IPS DF 19.7 (cell line): ENCODE measurements at places on chromosomes 2 and 18.

GRCh38 chr2:241853651-241854341 is 4.9 kb downstream of the PDCD1 start:
- DNase-seq = no peak

DNA sequence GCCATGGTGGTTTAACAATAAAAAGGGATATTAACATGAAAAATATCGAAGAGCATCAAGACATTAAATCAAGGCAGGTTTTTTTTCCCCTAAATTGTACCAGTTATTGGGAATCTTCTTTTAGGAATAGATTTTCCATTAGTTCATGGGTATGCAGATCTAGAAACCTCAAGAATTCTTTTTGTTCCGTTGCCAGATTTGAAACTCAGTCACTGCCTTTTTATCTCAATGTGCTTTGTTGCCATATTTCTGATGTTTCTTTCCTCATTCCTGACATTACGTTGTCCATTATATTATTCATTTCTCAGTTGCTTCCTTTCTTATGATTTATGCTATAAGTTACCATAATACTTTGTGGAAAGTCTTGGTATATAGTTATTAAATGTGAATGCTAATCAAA is 162.2 kb downstream of the CD226 start:
- DNase-seq = no peak

DNA sequence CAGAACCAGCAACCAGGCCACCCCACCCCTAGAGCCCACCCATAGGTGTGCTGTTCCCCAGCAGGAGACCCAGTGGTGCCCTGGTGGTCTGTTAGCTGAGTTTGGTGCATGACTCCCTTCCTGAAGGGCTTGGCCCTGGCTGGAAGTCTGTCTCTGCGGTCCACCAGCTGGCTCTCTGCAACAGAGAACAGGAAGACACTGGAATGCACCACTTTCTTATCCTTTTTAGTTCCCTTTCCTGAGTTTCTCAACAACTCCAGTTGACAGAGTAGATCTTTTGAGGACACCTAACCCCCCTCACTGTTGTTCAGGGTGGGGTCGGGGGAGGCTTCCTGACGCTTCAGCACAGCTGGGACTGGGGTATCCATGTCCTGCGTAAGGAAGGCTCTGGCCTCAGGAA is 11.9 kb upstream of the RPL37A start:
- DNase-seq = no peak

GRCh38 chr2:68839260-68839833 is 31.9 kb downstream of the BMP10 start:
- DNase-seq = no peak

GRCh38 chr2:10829299-10829698 is 16.7 kb upstream of the PDIA6 start:
- no peak for DNase-seq

DNA sequence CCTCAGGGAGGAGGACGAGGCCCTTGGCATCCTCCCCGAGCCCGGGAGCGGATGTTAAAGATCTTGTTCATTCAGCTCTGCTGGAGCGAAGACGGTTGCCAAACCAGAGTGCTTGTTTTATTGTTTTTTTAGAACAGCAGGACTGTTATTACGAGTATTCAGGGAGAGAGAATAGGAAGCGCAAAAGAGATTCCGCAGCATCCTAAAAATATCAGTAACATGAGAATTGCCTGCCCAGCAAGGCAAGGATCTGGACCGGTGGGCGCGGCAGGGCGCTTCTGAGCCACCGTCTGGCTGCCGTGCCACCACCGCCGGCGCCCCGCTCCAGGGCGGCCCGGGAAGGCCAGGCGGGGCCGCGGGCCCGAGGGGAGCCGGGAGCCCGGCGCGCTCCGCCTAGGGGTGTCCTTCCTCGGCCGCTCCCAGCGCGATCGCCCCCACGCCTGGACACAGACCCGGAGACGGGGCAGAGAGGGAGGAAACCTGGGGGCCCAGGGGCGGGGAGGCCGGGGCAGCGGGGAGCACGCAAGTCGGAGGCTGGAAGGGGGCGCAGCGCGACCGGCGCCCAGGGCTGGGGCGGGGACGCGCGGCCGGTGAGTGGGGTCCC is 843 bp downstream of the CYS1 start:
- DNase-seq = no peak

DNA sequence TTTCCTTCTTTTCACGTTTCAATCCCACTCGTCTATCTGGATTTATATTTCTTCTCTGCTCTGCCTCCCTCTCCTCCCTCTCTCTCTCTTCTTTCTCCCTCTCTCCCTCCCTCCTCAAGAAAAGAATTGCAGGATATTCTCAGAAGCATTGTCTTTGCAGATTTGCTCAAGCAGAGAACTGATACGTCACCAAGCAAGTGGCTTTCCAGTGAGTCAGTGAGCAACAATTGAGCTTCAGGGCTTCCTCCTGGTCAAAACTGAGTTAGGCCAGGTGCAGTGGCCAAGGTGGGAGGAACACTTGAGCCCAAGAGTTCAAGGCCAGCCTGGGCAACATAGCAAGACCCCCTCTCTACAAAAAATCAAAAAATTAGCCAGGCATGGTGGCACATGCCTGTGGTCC is 151.1 kb downstream of the SMAD2 start:
- no peak for DNase-seq

DNA sequence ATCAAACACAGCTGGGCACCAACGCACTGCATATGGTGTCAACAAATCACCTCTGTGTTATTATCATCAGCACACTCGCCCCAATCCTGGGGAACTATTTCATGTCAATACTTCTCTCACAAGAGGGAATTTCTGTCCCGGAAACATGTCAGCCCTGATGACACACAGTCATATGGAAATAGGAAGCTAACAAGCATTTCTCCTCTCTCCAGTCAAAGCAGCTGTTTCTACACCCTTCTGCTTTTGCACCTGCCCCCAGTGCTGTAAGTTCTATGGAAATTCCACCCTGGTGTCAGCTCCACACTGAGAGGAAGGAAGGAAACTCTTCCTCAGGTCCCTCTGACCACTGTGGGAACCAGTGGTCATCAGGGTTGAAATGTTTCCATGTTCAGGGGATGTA is 447.6 kb upstream of the ID2 start:
- DNase-seq = no peak

GRCh38 chr2:233174137-233174536 is 77.3 kb upstream of the ATG16L1 start:
- no peak for DNase-seq

GRCh38 chr2:1730015-1730927 is 14.0 kb downstream of the PXDN start:
- DNase-seq = no peak

GRCh38 chr18:44733754-44734465 is 53.2 kb downstream of the SETBP1 start:
- DNase-seq = no peak

DNA sequence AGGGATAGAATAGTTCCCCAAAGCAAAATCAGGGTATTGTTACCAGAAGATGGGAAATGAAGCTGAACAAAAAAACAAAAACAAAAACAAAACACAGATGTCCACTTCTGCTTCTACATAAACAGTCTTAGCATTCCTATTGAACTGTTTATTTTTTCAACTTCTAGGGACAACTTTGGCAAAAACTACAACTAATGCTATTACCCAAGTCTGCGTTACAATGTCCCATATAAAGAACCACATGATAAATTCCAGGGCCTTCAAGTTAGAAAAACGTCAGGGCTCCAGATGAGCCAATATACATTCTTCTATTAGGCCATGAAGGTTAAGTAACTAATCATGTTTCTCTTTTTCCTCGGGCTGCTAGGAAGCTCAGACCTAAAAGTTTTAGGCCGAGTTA is 16.9 kb downstream of the PID1 start:
- DNase-seq = no peak

GRCh38 chr2:69667805-69668382 is 24.4 kb upstream of the AAK1 start:
- no peak for DNase-seq

DNA sequence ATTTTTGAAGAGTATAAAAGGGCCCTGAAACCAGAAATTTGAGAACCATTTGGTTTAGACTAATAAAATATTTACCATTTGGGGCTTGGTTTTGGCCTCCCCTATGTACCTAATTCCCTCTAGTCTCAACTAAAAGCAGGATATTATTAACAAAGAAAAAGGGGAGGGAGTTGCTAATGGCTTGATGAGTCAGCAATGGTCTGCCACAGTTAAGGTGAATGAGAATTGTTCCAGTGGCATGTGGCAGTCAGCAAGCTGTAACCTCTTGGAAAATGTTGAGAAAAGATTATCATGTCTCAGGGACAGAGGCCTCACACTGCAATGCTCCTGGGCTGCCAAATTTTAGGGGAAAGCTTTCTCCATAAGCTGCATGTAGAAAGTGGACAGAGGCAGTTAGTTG is 20.1 kb upstream of the SLC39A10 start:
- DNase-seq = no peak

DNA sequence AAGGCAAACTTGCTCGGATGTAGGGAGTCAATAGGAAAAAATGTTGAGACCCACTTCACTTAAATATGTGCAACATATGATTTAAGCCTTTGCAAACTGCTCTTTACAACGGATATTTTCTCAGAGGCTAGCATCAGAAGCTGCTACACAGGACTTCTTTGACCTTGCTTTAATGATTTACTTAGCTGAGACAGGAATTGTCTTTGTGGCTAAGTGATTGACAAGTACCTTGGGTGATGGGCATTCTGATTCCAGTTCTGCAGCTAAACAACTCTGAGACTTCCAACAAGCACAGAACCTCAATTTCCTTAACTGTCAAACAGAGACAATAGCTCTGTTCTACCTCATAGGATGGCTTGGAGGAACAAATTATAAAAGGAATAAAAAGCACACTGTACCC is 150.2 kb downstream of the NCKAP5 start:
- DNase-seq = no peak

DNA sequence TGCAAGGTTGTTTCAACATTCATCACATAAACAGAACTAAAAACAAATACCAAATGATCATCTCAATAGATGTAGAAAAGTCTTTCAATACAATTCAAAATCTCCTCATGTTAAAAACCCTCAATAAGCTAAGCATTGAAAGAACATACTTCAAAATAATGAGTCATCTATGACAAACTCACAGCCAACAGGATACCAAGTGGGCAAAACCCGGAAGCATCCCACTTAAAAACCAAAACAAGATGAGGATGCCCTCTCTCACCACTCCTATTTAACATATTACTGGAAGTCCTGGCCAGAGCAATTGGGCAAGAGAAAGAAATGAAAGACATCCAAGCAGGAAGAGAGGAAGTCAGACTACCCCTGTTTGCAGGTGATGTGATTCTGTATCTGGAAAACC is 992.2 kb upstream of the PIK3C3 start:
- no peak for DNase-seq

DNA sequence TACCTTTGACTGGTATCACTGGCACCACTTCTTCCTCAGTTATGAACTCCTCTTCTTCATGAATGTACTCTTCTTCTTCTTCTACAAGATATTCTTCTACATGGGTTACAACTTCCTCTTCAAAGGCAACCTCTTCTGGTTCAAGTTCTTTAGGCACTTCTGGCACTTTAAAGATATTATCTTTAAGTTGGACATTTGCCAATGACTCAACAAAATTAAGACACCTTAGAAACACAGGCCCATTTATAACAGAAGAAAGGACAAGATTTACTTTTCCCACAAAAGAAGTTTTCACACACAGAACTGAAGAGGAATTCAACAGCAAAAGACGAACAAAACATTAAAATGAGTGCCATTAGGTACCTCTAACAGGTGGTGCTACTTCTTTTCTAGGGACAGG is 127.3 kb downstream of the TTN start:
- DNase-seq = no peak

GRCh38 chr2:189954989-189955388 is 107.5 kb downstream of the MSTN start:
- DNase-seq = no peak
